Peyer's patch (tissue), 4 donors: ENCODE measurements at places on chromosomes 4 and X.

DNA sequence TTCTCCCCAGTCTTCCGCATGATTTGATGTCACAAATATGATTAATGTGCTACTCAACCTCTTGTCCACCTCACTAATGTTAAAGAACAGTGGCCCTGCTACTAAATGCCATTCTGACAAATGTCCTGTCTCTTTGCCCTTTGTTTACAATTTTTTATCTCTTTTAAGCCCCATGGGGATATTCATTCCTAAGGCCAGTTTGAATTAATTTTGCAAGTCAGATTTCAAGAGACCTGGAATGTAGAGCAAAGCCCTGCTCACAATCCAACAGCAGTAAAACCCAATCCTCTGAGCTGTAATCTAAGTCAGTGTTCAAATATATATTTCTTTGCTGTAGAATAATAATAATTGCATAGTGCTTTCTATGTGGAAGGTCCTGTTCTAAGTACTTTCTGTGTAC is 81.2 kb downstream of the LDB2 start:
- no peak for DNase-seq

DNA sequence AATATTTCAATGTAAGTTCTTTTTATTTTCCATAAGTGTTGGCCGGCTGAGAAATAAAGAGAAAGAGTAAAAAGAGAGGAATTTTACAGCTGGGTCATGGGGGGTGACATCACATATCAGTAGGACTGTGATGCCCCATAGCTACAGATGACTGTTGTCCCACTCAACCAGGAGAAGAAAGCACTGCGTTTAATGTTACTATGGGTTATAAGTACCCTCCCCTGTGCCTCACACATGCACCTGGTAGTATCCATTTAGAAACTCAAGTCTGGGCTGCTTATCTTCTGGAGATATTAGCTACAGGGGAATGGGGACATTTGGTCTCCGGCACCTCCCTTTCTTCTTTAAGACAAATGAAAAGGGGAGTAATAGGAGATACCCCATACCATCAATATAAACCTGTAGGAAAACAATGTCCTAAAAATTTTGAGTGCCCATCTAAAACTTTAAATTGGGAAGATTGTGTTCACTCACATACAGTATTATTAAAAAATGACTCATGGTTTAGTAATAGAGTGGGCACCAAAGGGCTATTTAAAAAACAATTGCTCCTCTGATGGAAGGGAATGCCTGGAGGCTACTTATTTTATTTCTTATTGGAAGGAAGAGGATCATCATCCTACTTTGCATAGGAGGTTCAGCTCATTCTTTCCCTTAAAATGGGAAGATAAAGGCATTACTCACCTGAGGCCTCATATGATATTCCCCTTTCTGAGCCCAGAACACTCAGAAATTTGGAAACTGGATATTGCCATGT is 18.2 kb downstream of the UGT2B11 start:
- no peak for DNase-seq

DNA sequence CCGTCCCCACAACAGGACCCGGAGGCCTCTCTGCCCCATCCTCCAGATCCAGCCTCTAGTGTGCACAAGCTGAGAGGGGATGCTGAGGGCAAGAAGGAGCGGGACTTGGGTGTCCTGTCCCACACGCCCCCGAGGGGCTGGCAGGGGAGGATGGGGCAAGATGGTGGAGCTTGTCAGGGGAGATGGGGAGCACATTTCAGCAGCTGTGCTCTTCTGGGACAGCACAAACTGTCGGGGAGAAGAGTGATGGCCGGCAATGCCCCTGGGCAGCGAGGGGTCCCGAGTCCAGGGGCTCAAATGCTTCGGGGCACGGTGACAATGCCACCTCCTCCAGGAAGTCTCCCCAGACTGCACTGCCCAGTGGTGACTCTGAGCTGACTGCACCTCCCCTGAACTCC is 134.5 kb downstream of the FAM53A start:
- DNase-seq: no peak

DNA sequence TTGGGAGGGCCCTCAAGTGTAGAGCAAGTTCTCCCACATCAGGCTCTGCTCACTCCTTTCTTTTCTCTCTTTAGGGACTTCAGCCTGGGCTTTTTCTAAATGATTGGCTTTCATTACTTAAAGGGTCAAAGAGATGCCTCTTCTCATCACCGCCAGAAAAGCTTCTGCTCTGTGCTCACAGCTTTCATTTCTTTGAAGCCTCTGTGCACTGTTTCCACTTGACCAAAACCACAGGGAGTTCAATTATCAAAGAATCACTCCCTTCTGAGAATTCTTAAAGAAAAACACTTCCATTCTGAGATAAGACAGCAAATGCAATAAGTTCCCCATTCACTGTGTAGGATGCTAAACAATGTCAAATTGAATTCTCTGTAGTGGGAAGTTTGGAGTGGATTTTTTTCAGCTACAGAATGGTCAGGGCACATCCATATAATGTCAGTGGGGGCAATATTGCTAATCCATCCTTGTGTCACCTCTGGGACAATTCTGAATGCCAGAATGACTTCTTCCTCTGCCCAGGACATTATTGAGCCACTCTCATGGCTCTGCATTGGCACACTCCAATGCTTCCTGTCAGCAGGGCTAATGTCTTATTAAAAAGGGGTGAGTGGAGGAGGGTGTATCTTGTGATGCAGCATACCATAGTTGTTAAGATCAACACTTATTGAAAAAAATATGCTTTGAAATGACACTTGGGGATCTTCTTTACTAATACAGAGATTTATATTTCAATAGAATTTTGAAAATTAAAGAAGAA is 217.6 kb downstream of the SNCA start:
- no peak for DNase-seq

DNA sequence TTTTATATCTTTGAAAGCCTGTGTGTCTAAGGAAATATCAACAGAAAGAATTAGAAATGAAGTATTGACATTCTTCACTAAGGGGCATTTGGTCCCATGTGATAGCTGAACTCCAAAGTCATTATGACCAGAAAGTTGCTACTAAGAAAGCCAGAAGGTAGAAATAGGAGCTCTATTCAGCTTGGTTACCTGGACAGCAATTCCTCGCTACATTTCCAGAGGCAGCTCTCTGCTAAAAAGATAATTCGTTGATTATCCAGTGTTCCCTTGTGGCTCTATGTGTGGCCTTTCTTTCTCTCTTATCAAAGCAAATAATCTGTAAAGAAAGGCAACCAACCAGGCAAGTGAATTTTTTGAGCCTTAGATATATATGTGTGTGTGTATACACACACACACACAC is 341.3 kb downstream of the ADGRL3 start:
- no peak for DNase-seq

DNA sequence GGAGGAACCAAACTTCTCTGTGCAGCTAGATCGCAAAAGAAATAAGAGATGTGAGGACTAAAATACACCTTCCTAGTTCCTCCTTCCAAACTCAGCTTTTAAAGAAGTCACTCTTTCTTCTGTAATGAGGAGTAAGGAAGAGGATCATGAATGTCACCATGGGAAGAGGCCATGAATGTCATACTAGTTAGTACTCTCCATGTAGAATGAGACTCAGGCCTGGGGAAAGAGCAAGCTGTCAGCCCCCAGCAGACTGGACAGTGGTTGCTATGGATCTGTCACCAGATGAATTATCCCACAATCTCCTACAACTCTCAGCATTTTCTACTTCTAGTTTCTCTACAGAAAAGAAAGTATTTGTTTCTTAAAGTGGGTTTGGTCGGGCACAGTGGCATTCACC is 57.1 kb upstream of the PRDM8 start:
- DNase-seq: no peak

DNA sequence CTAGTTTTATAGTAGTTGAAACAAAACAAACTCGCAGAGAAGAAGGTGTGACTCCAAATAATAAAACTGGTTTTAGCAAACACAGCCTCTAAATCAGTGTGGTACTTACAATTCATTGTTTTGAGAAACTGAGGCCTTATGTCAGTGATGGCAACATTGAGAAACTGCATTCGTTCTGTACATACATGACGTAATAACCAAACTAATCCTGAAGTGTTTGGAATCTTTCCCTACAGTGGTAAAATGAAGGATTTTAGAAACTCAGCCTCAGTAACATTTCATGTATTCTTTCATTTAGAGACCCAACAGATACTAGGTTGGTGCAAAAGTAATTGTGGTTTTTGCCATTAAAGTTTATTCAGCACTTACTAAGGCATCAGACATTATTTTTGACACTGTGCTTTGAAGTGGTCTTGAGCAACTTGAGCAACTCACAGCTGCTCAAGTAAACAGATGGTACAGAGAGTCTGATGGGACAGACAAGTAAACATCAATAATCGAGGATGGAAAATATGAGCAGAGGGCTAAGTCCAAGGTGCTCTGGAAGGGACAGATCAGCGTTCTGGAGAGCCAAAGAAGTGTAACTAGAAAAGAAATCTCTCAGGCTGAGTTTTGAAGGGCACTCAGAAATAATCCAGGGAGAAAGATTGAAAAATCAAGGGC is 390.8 kb upstream of the BOD1L1 start:
- DNase-seq: no peak

DNA sequence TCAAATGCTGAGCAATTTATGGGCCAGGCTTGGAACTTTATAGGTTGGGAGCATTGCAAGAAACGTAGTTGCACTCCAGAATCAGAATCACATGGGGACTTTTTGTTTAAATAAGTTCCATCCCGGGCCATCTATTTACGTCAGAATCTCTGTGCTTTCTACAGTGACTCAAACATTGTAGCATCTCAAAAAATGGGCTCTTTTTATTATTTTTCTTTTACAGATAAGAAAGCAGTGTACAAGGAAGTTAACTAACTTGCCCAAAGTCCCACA is 10.2 kb downstream of the CC2D2A start:
- DNase-seq: no peak

GRCh38 chrX:3990569-3990968 is 277.1 kb upstream of the PRKX start:
- no peak for DNase-seq

GRCh38 chr4:125283707-125284279 is 31.0 kb upstream of the FAT4 start:
- no peak for DNase-seq

GRCh38 chr4:182062458-182062857 is 180.7 kb upstream of the TENM3 start:
- DNase-seq: no peak

- DNase-seq: no peak
Observed at GRCh38 chr4:42083816-42084215, 68.6 kb downstream of the BEND4 start.

GRCh38 chr4:157170321-157170720 is 50.2 kb upstream of the GRIA2 start:
- DNase-seq: no peak

DNA sequence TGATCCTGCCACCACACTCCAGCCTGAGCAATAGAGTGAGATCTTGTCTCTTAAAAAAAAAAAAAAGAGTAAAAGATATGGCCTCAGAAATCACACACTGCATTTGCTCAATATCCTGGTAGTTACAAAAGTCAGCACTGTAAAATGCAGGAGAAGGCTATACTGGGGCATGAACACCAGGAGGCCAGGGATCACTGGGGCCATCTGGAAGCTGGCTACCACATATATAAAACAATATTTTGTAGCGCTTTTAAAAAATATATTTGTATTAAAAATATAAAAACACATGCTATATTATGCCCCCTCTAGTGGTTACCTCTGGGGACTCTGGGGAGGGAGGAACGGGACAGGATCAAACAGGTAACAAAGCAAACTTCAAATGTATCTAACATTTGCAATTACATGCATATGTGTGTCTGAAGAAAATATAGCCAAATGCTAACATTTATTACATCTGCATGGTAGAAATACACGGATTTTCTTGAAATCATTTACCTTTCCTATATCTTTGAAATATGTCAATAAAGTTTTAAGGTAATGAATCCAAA is 4.0 kb downstream of the C4orf46 start:
- no peak for DNase-seq

GRCh38 chr4:38242822-38243387 is 282.7 kb downstream of the PTTG2 start:
- DNase-seq: no peak

DNA sequence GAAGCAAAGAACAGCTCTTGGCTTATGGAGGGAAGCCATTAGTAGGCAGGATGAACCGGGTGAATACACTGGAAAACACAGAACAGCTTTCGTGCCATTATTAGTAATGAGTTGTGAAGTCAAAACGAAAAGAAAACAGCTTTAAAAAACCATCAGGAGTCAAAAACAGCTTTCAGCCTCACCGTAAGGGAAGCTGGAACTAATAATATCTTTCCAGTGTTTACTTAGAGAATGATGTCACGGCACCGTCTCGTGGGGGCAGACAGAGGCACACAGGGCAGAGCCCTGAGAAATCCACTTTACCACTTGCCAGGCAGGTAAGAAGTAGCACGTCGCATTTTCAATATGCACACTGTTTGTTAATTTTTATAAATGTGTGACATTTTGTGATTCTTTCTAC is 37.9 kb upstream of the HMX1 start:
- DNase-seq: no peak

GRCh38 chrX:115564243-115564642 is 3.3 kb downstream of the PLS3 start:
- DNase-seq: no peak

- no peak for DNase-seq
Observed at GRCh38 chr4:123606946-123607542, 210.4 kb downstream of the SPRY1 start.

DNA sequence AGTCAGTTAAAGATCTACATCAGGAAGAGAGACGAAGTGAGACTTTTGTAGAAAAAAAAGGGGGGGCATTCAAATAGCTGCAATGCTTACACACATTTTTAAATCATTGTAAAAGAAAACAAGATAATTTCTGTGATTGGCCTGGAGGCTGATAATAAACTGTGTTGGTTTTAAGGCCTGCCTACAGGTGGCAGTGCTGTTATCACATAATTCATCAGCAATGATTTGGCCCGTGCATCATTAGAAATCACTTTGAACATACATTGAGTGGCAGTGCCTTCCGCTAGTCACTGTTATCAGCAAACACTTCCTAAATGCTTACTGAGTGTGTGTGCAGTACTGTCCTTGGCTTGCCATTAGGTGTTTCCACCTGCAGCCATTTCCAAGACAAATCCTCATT is 831.9 kb downstream of the TRIML1 start:
- no peak for DNase-seq

- DNase-seq: no peak
Observed at GRCh38 chr4:38740303-38740702, 42.5 kb downstream of the TLR10 start.
